ENCODE measurements at places on chromosomes 2 and 18.

GRCh38 chr2:189171956-189172609, 7.5 kb downstream of the COL5A2 start:
- no peak for DNase-seq

- no peak for DNase-seq
These were observed 10.1 kb downstream of the TEX51 start for GRCh38 chr2:126908721-126909177.

- no peak for DNase-seq
These were observed 53.9 kb downstream of the SH3BP4 start for GRCh38 chr2:235005603-235006259.

GRCh38 chr2:43218702-43219382, 7.6 kb downstream of the ZFP36L2 start:
- peak; percentile 46 for DNase-seq

- no peak for DNase-seq
These were observed 2.2 kb upstream of the GPR148 start for GRCh38 chr2:130726614-130727180.

DNA sequence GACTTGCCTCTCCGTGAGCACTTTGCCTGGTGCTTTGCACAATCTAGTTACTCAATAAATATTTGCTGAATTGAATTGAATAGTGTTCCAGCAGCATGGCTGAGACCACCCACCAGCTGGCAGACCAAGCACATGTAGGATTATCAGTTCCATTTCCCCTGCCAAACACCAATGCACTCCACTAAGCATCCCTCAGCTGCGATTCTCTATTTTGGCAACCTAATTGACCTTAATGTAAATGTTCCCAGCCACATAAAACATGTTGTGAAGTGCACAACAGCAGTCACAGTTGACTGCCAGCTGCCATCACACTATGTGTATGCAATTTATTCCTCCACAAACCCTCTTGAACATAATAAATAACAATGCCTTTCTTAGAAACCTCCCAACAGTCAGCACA, 1879.4 kb upstream of the PIK3C3 start:
- DNase-seq: no peak

- no peak for DNase-seq
These were observed 74.1 kb downstream of the GALR1 start for GRCh38 chr18:77323640-77324299.

GRCh38 chr2:69054431-69054830, 41.5 kb downstream of the ANTXR1 start:
- no peak for DNase-seq

DNA sequence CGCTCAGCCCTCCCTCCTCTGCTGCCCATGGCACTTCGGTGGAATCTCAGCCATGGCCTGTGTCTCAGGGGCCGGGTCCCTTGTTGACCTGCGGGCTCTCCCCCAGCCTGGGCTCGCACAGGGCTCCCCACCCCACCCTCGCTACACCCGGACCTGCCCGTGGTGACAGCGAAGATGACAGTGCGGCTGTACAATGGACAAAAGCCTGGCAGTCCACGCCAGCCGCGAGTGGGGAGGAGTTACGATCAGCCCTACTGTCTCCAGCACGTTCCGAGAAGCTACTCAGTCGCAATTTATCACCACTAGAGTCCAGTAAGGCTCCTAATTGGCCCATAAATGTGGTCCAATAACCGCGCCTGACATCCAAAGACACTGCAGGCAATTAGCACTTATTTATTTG, 31.6 kb downstream of the GBX2 start:
- DNase-seq: no peak

- DNase-seq: no peak
These were observed 1210.4 kb upstream of the ACVR2A start for GRCh38 chr2:146634230-146635097.

GRCh38 chr18:6478121-6478520, 63.4 kb upstream of the L3MBTL4 start:
- DNase-seq: no peak

DNA sequence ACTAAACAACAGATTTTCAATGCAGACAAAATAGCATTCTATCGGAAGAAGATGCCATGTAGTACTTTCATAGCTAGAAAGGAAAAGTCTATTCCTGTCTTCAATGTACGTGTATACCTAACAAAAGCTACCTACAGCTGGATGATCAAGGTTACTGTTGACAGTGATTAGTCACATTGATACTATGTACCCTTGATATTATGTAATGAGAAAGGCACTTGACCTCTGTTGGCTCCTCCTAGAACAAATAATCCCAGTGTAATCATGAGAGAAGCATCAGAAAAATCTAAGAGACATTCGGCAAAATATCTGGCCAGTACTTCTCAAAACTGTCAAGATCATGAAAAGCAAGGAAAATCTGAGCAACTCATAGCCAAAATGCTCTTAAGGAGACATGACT, 44.4 kb upstream of the LRRTM4 start:
- DNase-seq: no peak

Data from KG1 (cell line).